ENCODE measurements at places on chromosomes 12 and 14. TPM values are rescaled to one million over a fixed set of nuclear protein-coding genes. Genes with fewer than 3 reads are reported as not detected.

ZNF891 gene
- total RNA-seq, result 0.51 TPM

GRCh38 chr12:52741375-52742195, 35.6 kb downstream of the KRT76 start:
- DNase-seq, result peak; percentile 16

GRCh38 chr12:86193931-86194330, 62.3 kb downstream of the MGAT4C start:
- no peak for DNase-seq

DNA sequence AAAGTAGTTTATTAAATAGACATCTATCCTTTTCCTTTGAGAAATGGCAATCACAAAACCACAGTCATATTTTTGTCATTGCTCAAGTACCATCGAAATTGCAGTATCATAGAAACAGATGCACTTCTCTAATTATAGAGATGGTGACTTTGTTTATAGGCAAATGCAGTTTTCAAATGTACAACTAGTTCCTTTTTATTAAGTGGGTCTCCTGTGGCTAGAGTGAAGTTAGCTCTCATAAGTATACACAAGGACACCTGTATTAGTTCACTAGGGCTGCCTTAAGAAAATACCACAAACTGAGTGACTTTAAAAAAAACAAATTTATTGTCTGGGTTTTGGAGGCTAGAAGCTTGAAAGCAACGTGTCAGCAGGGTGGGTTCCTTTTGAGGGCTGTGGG, 62.8 kb downstream of the OTOGL start:
- DNase-seq, result no peak

DNA sequence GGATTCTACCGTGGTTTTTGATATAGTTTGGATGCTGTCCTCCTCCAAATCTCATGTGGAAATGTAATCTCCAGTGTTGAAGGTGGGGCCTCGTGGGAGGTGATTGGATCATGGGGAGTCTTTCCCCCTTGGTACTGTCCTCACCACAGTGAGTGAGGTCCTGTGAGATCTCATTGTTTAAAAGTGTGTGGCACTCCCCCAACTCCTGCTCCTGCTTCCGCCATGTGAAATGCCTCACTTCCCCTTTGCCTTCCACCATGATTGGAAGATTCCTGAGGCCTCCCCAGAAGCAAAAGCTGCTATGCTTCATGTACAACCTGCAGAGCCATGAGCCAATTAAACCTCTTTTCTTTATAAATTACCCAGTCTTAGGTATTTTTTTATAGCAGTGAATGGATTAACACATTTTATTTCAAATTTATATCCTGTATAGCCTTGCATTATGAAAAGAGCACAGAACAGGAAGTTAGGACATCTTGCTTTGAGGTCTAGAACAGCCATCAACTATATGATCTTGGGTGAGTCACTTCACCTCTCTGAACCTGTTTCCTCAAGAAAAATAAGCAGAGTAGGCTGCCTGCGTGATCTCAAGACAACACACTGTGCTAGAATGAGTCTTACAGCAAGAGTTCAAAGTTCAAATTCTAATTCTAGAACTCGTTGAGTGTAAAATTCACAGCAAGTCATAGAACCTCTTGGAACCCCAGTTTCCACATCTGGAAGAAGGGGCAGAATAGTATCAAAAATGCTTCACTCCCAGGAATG, 160.9 kb upstream of the EEA1 start:
- no peak for DNase-seq

DNA sequence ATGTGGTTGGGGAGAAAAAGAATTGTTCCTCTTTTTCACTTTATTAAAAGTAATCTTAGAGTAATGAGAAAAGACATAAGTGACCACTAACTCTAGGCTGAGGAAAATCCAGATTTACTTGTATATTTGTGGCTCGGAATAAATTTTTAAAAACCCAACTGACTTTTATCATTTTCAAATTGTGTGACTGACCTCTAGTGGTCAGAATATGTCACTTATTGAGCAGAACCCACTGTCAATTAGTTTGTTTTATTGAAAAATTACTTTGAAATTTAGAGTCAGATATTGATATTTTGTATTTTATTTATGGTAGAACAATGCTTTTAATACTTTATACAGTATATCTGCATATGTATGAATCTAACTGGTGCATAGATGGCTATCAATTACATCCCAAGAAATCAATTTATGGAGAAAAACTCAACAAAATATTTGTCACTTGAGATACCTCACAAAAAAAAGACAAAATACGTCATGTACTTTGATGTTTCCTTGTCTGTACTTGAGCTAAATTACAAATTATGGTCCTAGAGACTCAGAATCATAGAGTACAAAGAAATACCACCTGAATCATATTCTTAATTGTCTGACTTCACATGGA, 229.4 kb downstream of the CNTN1 start:
- DNase-seq, result peak; percentile 20

Measured in dermis microvascular lymphatic vessel endothelial cell (primary cell).